Natural killer cell (primary cell): ENCODE measurements at places on chromosomes 12 and 14.
A peak's percentile ranks its signal among the peaks of the same experiment; 100 is the strongest.

- DNase-seq = no peak
Observed at GRCh38 chr12:119366007-119366406, 31.5 kb downstream of the CCDC60 start.

DNA sequence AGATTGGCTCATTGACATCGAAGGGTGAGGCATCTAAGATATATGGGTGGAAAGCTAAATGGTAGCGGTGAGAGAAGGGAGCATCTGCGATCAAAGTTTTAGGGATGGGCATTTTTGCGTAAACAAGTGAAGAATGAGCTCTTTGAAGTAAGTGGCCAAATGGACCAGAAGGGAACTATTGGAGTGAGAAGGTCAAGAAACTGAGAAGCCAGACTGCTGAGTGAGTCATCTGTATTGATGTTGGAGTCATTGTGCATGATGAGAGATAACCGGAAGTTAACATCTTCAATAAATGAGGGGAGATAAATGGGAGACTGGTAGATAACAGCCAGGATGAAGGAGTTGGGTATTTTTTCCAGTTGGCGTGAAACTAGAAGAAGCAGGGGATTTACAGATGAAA lies 271.9 kb upstream of the PDE3A start:
- no peak for DNase-seq

DNA sequence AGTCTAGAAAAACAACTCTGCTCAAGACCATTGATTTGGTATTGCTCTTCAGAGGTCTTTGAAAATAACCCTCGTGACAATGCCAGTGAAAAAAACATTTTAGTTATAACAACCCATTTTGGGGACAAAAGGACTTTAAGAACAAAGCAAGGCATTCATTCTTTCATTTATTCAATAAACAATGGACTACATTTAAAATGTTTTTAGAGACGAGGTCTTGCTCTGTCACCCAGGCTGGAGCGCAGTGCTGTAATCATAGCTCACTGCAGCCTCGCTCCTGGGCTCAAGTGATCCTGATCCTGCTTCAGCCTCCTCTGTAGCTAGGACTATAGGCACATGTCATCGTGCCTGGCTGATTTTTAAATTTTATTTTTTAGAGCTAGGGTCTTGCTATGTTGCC lies 7.7 kb upstream of the KICS2 start:
- no peak for DNase-seq

- DNase-seq = peak; percentile 36
Observed at GRCh38 chr12:132413931-132414588, 75.9 kb upstream of the FBRSL1 start.

DNA sequence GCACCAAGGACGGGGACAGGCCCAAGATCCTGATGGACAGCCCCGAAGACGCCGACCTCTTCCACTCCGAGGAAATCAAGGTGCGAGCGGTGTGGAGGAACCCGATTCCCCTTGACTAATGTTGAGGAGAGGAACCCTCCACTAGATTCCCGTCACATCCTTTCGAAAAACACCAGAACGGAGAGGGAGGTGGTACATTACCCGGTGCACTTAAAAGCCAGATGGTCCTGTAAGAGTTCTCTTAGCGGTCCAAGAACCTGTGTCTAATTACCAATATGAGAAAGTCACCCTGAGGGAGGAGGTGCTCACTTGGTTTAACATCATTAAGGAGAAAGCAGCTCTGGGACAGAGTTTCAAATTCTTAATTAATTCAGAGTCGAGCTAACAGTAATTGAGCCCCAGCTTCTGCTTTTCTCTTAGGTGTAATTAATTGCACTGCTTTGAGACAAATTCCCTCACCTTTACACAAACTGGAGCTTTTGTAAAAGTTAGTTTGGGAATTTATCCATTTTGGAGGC lies 450 bp downstream of the PRKAB1 start:
- DNase-seq = no peak
